ENCODE measurements at places on chromosomes 12 and 14.

DNA sequence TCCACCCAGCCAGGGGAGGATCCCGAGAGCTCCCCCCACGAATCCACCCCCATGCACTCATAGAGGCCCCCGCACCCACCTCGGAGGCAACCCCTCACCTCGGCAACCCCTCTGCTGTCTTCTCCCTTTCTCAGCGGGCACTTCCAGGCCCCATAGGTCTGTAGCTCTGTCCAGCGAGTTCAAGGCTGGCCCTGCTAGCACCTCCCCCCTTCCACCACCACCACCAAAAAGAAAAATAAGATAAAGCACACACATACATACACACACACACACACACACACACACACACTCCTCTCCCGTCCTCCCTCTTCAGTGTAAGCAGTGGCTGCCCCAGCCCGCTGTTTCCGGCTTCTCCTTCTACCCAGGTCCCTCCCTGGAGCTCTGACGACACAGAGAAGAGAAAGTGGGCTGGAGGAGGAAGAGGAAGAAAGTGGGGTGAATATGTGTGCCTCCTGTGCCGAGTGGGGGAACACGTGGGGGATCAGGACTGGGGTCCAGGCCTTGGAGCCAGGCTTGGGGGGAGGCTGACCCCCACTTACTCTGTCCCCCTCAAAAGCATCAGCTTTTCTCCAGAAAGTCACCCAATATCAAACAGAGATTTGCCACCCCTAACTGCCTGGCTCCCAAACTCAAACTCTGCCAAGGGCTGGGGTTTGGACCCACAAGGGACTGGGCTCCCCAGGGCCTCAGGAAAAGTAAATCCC, at the start of gene STAT6:
TSS of gene STAT6 (minus strand) at position 332 of the 704 bp plus-strand sequence. CDS start 3,084 bp downstream, outside the sequence.
- peak; percentile 63 for DNase-seq

- no peak for DNase-seq
Observed at GRCh38 chr12:26966842-26967241, 28.6 kb downstream of the FGFR1OP2 start.

DNA sequence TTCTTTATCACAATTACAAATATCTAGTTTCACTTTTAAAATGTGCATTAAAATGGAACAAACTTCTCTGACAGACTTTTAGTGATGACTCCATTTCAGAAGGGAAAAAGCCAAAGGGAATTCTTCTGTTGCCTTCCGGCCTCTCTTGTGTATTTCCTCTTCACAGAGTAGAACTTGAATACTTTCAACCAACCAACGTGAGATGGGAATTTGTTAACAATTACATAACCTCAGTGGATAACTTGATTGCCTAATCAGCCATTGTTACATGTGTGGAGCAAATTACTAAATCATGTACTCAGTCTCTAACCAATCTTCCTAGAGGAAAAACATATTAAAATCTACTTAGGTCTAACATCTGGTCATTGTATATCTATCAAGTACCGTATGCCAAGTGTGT, 291.1 kb downstream of the SYT1 start:
- no peak for DNase-seq

- DNase-seq = no peak
Observed at GRCh38 chr12:46990211-46990610, 89.2 kb upstream of the PCED1B start.

- DNase-seq = no peak
Observed at GRCh38 chr14:101202627-101203404, 299.3 kb upstream of the RTL1 start.

DNA sequence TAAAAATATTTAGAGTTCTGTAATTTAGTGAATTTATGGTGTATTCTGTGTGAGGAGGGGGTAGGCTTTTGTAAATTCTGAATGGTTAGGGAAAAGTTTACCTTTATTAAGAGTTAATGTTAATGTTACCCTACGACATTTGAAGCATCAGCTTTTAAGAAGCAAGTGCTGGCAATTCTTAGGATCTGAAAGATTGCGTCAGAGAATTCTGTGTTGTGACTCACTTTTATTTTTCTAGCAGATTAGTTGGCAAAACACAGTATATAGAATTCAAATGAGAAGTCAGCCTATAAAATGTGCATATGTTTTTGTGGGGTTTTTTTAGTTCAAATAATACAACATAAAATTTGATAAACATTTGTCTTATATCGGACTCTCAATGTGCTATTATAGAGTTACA, 97.6 kb downstream of the RAD52 start:
- no peak for DNase-seq

DNA sequence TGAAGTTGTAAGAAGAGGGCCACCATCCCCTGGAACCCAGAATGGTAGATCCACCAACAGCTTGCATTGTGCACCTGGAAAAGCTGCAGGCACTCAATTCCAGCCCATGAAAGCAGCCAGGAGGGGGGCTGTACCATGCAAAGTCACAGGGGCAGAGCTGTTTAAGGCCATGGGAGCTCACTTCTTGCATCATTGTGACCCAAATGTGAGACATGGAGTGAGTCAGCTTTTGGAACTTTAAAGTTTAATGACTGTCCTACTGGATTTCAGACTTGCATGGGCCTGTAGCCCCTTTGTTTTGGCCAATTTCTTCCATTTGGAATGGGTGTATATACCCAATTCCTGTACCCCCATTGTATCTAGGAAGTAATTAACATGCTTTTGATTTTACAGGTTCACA, 50.8 kb downstream of the SLC16A7 start:
- no peak for DNase-seq

DNA sequence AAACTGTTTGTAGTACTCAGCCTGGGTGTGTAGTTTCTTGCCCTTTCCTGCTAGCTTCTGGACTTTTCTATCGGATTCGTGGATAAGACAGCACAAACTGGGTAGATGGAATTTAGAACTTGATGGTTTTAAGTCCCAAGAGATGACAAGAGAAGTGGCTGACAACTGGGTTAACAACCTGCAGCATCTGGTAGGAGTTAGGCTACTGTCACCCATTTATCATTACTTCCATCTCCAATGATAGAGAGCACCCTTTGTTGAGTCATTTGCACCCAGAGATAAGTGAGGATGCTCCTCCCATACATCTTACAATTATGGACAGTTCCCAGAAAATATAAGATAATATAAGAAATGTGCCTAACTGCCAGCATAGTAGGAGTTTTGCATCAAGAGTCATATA, 50.2 kb upstream of the FLRT2 start:
- DNase-seq = no peak

GRCh38 chr14:102029956-102030355, 56.9 kb downstream of the HSP90AA1 start:
- no peak for DNase-seq

DNA sequence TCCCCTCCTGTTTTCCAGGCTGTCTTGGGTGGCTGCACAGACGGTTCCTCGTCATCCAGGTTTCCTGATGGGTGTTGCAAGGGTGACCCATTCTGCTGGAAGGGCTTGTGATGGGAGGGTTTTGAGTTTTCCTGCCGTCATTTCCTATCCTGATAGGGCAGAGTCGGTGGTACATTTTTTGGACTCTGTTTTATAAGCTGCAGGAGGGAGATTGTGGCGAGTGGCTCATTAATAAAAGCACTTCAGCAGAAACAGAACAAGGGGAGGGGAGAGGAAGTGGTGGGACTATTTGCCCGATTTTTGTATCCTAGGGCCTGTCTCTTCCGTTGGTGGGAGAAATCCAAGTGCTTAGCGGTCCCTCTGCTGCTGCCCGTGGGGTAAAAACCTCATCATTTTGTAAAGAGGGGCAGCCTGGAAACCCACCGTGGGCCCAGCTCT, 40.0 kb downstream of the TSPAN9 start:
- no peak for DNase-seq

GRCh38 chr14:61258985-61259384, 22.2 kb downstream of the TMEM30B start:
- no peak for DNase-seq

- no peak for DNase-seq
Observed at GRCh38 chr14:87097015-87097414, 896.0 kb downstream of the GALC start.

DNA sequence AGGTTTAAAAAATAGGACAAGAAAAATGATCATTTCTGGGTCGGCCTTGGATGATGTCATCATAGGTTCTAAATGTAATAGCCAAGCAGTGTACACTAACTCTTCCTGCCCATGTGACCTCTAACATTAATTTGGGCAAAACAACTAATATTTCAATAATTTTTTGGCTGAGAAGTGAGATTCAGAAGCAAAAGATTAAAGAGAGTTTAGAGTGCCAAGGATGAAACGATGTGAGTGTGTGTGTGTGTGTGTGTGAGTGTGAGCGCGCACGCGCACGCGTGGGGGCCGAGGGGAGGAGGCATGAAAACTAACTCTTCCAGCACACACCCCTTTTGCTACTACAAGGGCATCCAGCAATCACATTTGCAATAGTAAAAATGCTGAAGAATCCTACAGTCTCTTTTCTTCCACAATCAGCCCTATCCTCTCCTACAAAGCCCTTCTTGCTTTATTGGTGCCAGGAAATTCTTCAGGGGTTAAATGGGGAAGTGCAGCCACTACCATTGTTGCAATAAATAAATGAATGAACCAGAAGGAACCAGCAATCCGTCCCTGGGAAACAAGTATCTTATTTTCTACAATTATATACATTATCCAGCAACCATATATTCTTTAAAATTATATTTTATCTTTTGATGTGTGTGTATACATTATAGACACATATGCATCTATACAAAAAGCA, 52.9 kb downstream of the PEBP1 start:
- DNase-seq = no peak

Measured in activated CD8-positive, alpha-beta memory T cell treated with anti-CD3 and anti-CD28 coated beads for 4 hours (primary cell).